ENCODE measurements at places on chromosomes 16 and 17.

DNA sequence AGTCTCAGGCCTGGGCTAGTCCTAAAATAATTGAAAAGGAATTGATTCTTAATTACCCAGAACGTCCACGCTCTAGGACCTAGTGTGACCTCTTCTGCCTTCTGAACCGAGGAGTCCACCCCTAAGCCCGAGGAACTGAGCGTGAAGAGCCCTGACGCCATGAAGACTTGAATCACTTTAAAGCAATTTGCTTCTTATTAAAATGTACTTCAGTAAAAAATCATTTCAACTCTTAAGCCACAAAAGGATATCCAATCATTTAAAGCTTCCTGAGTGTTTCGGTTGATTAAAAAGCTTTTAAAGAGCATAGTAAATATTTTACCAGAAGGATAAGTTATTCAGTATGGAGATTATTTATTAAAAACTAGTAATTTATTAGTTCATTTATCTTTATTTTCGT, 11.6 kb downstream of the HSBP1 start:
- DNase-seq: no peak

- DNase-seq: no peak
Observed at GRCh38 chr16:89174055-89174827, 2.7 kb downstream of the CDH15 start.

DNA sequence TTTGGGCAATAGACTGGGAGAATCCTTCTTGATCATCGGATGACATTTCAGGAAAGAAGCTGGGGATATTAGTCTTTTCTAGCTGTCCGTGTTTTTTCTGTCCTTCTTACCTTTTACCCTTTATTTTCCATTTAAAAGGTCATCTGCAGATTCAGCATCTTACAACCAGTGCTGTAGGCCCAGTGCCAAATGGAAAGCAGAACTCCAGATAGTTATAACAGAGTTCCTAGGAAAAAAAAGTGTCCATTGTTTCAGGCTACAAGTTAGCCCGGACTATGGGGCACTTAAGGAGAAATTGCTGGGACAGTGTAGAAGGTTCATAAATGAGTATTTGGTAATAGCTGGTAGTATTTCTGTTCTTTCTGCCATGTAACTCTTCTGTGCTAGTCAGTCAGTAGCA, 28.4 kb downstream of the LDHD start:
- no peak for DNase-seq

GRCh38 chr17:58184308-58184985, 8.1 kb upstream of the EPX start:
- no peak for DNase-seq

- DNase-seq: no peak
Observed at GRCh38 chr17:34883106-34884000, 77.9 kb downstream of the CCT6B start.

DNA sequence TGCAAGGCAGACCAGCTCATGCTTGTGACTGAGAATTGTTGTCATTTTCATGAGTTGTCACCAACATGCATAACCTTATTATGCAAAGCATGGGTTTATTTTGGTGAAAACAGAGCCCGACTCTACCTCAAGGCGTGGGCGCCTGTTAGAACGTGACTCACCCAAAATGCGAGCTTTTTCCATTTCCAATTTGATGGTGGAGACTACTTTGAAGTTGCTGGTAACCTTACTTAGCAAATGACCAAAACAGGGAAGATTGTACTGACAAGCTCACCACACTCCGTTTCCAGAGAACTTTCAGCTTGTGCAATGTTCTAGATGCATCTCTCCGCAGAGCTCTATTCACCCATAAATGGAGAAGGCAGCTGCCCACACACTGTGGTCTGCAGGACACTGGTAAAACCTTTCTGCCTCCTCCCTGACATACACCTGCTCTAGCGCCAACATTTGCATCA, 284.5 kb downstream of the MAF start:
- DNase-seq: peak; percentile 86

- no peak for DNase-seq
Observed at GRCh38 chr17:7207120-7208001, 12.3 kb downstream of the DLG4 start.

- peak; percentile 51 for DNase-seq
Observed at GRCh38 chr16:566475-567372, at the start of gene NHLRC4. Gene NHLRC4 (plus strand): TSS chr16:567005. CDS start chr16:568048, 1,043 bp downstream.

- DNase-seq: no peak
Observed at GRCh38 chr17:55284001-55284884, 19.5 kb downstream of the HLF start.

DNA sequence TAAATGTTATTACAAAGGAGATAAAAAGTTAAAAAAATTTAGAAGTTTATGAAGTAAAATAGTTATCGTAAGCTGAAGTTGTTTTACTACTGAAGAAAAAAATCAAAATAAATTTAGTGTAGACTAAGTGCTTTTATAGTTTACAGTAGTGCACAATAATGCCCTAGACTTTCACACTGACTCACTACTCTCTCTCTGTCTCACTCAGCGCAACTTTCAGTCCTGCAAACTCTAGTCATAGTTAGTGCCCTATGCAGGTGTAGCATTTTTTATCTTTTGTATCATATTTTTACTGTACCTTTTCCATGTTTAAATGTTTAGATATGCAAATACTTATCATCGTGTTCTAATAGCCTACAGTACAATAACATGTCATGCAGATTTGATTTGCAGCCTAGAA, 17.7 kb upstream of the TOM1L1 start:
- no peak for DNase-seq

- DNase-seq: no peak
Observed at GRCh38 chr16:86634292-86634691, 55.9 kb downstream of the FOXL1 start.
